Breast epithelium (tissue), 4 donors: ENCODE measurements at places on chromosomes 6 and 20.

GRCh38 chr6:133214267-133214666 is 26.9 kb upstream of the EYA4 start:
- DNase-seq, result no peak

- DNase-seq, result no peak
Observed at GRCh38 chr6:130132286-130132701, 90.5 kb downstream of the SAMD3 start.

DNA sequence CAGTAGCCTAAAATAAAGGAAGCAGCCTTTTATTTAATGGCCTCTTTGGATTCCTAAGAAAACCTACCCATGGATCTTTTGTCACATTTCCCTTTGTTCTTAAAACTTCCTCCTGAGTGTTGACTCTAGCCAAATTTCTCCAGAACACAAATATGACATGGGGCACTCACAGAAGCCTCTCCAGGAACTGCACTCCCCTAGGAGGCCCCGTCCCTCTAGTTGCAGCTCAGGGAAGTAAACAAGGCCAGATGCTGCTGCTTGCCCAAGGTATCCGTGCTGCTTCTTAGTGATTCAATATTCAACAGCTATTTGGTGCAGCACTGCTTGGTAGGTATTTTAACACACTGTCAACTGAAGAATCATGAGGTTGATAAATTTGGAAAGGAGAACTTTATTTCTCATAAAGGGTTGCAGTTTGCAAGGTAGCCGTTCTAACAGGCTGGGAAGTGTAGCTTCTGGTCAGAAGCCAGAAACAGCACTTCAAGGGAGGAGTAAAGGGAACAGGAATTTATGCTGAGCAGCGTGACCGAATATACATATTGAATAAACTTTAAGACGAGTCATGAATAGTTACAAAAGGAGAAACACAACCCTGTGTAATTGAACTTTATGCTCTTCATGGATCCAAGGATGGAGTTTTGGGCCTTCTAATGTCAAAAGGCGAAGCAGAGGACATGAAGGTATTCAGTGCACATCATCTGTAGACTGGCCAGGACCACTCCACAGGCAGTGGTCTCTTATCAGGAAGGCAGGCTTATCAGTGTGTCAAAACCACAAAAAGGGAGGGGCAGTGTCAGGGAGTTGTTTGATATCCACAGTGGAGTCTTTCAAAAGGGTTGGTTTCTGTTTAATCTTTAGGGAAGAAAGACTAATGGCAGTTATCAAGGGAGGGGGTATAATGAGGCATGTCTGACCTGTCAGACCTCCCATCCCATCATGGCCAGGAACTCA is 63.3 kb downstream of the CD24 start:
- no peak for DNase-seq

DNA sequence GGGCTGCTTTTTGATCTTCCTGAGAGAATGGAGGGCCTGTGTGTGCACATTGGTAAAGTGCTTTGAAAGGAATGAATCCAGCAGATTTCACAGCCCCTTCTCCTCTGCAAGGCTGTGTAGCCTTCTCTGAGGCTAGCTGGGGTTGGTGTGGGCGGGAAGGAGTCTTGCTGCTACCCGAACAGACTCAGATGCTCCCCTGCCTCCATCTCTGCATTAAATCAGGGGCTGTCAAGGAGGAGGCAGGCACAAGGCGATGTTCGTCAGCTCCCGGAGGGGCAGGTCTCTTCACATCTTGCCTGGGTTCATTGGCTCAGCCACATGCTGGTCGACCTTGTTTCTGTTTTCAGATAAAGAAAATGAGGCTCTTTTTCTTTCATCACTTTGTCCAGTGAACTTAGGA is 291.5 kb upstream of the SULF2 start:
- DNase-seq, result no peak

GRCh38 chr6:133804265-133804664 is 84.6 kb upstream of the TCF21 start:
- DNase-seq, result no peak

DNA sequence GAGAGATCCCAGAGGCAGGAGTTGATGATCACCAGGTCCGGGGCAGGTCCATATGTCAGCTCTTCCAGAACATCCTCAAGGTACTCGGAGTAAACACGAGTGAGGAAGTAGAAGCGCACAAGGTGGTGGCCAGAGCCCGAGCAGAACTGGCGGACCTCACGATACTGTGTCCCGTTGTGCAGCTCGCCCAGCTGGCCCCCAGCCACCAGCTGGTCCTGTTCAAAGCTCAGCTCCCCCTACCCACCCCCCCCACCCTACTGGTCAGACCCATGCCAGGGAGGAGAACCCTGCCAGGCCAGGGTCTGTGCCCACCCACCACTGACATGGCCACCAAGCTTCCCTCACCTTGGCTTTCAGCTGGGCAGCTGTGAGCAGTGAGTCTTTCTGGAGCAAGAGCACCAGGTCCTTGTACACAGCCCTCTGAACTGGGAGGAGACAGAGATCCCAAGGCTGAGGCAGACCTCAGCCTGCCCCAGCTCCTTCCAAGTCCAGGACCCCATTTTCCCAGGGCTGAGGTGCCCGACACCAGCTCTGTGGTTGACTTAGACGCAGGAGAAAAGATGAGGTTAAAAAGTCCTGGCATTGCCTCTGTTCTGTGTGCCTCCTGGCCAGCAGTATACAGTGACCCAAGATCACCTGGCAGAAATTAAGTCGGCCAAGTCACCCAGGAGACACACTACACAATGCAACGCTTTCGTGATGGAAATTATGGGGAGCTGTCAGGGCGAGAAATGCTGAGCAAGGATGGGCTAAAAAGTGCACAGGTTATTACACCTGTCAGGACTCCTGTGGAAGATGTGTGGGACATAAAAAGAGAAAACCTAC is 1.4 kb downstream of the PCED1A start:
- DNase-seq, result no peak

- no peak for DNase-seq
Observed at GRCh38 chr6:119024111-119024510, 54.4 kb downstream of the FAM184A start.
